Trophoblast cell (in vitro differentiated cells and primary cell): ENCODE measurements at places on chromosomes 16 and 17.
A peak's percentile ranks its signal among the peaks of the same experiment; 100 is the strongest.

DNA sequence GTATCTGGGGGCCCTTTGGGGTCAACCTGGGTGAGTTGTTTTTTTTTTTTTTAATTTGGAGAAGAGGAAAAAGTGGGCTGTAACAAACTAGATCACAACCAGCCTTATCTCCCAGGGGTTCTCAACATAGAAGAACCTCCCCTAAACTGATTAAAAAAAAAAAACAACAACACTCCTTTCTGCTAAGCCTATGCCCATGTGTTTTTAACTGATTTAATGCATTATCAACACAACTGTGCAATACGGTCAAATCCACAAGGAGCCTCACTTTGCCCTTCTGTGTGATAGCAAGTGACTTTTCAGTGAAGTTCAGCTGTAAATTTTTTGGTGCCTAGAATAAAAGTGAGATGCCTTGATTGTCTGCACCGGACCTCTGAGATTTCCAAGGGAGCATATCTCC is 646 bp downstream of the MYH11 start:
- DNase-seq, result no peak

- no peak for DNase-seq
These were observed 647 bp downstream of the FBXL20 start for GRCh38 chr17:39400547-39401411.

GRCh38 chr17:42233994-42234393 is 39.7 kb upstream of the GHDC start:
- DNase-seq, result peak; percentile 65

GRCh38 chr17:7027335-7027734 is 4.5 kb downstream of the BCL6B start:
- no peak for DNase-seq

DNA sequence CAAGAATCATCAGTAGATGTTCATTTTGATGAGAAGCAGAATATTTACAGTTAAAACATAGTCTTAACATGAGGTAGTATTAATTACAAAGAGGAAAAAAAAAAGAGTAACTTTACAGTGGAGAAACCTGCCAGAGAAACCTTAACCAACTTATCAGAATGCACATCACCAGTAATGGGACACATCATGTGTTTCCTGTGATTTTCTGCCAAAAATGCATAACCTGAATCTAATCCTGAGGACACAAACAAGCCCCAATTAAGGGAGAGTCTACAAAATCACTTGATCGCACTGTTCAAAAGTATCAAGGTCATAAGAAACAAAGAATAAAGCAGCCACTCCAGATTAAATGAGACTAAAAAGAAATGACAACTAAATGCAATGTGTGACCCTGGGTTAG is 18.2 kb upstream of the QRICH2 start:
- no peak for DNase-seq

DNA sequence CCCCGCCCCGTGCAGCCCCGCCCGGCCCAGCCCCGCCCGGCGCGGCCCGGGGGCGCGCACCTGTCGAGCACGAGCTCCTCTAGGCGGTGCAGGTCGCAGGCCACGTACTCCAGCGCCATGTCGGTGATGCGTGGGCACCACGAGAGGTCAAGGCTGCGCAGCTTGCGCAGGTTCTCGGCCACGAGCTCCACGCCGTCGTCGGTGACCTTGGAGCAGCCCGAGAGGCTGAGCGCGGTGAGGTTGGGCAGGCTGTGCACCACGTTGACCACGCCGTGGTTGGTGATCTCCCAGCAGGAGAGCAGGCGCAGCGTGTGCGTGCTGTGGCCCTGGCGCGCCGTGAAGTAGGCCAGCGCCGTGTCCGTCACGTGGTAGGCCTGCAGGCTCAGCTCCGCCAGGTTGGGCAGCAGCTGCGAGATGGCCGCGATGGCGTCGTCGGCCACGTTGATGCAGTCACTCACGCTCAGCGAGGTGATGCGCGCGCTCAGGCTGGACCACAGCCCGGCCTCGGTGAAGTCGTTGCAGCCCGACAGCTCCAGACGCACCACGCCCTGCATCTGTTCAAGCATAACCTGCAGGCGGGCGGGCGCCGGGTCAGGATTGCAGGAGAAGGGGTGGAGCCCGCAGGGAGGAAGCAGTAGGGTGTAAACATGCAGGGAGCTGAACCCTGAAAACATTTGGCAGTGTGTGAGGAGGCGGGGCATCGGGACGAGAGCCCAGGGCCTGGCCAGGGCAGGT is 5.3 kb upstream of the WDR24 start:
- peak; percentile 44 for DNase-seq

DNA sequence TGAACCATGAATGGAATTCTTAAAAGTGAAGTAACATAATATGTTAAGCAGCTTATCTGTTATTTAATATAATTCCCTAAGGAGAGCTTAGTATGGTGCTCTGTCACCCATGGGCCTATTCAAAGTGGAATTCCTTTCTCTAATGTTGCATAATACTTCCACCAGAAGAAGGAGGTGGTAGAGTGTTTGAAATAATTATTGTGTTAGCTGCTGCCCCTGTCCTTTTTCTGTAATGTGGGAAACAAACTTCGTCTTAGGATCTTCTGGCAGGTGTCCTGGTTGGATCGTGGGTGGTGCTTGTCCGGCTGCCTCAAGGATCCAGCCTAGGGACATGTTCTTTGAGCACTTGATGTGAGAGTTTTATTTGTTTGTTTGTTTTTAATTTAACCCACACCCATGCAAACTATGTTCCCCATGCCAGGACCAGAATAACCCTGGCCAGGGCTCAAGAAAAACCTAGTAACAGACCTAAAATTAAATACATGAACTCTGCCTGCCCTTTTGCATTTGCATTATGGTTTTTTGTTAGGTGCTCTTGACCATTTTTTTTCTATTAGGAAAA is 46.1 kb downstream of the ZNRF1 start:
- DNase-seq, result no peak

- DNase-seq, result peak; percentile 86
These were observed 10.3 kb upstream of the MSL1 start for GRCh38 chr17:40111221-40112128.

DNA sequence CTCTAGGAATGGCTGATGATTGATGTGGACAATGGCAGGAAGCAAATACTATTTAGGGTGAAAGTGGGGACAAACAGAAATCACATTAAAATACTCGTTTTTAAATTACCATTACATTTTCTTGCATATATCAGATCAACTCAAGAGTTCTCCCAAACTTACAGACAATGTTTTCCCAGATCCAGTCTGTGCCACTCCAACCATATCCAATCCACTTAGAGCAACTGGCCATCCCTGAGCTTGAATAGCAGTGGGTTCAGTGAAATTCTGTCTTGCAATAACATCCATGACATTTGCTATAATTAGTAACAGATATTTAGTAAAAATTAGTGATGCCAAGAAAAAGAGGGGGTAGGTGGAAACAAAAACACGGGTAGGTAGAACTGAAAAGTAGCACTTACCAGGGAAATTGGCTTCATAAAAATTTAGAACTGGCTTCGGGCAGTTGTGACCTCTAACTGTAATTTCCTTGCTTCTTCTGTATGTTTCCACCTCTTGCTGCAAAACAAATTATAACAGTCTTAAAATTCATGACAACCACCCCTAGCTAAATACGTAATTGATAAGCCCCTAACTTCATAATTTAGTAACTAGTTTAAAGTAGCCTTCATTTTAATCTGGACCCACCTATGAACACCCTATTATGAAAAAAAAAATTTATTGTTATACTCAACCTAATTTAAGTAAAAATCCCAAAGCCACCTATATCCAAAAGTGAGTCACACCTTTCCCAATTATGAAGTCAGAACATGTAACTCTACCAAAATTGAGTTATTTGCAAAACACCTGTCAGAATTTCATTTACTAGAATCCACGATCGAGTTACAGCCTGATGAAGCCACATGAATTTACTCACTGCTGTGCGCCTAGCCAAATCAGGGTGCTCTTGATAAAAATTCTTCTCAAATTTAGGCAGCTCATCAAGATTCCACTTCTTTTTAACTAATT is 2.0 kb downstream of the DDX5 start:
- DNase-seq, result peak; percentile 36

DNA sequence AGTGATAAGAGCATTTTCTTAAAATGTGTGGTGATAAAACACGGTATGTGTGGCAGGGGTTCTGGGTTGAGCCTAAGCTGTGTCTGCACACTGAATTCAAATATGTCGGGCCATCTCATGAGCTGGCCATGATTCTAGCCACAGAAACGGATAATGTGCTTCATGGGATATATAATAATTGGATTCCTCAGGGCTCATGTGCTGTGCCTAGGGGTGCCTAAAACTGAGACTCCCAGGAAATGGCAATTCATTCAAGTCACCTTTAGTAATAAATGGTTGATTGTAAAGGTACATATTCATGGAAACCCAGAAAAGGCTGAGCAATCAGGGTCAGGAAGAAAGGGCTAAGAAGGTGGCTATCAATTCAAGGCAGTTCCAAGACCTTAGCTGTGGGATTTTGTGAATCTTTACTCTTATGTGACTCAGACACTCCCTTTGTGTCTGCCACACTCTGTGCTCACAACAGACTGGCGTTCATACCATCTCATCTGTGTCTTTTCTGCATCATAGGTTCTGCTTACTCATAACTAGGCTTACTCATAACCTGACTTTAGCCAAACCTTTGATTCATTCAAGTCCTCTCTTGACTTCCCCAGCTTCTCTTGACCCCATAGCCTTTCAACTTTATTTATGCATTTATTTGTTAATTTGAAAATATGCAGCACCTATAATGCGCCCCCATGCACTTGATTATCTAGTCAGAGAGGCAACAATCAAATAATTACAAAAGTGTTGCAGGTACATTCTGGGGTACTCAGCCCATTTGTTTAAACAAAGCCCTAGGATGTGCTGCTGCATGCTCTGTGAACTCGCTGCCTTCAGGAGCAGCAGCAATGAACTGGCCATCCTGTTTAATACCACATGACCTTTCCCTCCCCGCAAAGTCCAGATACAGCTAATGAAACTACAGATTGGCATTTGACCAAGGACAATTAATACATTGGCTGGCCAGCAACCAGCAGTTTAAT is 28.4 kb upstream of the MED13 start:
- DNase-seq, result peak; percentile 64

GRCh38 chr16:21083729-21084268 is 66.8 kb downstream of the DNAH3 start:
- peak; percentile 52 for DNase-seq

GRCh38 chr17:32876417-32877163 is at the start of gene MYO1D:
MYO1D (minus strand) TSS chr17:32877124; CDS start chr17:32876872, 252 bp downstream.
- peak; percentile 78 for DNase-seq

DNA sequence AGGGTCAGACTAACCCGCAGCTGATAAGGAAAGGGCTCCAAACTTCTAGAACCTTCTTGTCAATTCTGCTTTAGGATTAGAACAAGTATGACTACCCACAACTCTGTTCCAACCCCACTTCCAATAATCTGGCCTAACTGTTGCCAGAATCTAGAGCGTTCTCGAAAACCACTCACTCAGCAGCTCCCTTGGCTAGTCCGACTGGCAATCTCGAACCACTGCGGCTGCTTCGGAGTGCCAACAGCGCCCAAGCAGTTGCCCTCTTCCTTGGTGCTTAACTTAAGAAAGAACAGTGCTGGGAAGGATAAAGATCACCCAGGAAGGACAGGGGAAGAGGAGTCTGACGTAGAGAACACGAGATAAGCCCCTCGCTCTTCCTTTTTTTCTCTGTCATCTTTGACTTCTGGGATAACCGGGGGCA is 818 bp downstream of the DNAJC7 start:
- no peak for DNase-seq

DNA sequence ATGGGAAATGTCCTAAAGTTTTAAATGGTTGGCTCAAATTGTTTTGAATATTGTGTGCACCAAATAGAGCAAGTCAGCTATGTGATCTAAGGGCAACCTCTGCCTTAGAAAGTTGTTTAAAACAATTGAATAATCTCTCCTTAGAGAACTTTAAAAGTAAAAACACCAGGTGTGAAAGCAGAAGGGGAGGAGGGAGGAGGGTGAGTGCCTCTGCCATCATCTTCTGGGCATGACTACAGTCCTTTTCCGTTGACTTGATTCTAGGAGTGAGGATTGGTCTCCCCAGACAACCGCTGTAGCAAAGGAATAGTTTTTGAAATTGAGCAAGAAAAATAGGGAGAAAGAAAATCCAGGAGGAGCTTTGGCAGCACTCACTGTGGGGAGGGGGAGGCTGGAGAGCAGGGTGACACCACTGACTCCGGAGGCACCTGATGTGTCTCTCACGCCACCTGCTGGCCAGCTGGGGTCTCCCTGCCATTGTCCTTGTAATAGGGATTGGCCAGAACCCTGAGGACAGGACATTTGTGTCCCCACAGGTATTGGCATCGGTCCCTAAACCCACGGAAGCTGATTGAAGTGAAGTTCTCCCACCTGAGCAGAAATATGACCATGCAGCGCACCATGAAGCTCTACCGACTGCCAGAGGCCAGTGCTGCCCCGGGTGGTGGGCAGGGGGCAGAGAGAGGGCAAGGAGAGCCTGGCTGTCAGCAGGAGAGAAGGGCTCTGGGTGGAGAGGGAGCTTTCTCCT is 33.3 kb downstream of the PLCD3 start:
- DNase-seq, result peak; percentile 91

GRCh38 chr16:85561248-85562092 is 51.7 kb upstream of the GSE1 start:
- DNase-seq, result peak; percentile 41

DNA sequence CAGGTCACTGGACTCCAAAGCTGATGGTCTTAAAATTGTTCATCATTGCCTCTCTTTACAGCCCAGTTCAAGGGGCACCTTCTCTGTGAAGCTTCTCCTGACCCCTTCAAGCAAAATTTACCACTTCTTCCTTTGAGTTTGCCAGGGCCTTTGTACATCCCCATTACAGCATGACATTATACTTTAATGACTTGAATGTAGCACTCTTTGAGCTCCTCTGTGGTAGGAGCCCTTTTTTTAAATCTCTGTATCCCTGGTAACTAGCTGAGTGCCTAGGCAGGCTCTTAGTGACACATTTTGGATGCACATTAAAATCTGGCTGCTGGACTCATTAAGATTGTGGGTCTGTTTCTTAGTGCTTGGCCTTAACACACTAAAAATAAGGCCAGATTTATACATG is 412.1 kb downstream of the CA10 start:
- no peak for DNase-seq

DNA sequence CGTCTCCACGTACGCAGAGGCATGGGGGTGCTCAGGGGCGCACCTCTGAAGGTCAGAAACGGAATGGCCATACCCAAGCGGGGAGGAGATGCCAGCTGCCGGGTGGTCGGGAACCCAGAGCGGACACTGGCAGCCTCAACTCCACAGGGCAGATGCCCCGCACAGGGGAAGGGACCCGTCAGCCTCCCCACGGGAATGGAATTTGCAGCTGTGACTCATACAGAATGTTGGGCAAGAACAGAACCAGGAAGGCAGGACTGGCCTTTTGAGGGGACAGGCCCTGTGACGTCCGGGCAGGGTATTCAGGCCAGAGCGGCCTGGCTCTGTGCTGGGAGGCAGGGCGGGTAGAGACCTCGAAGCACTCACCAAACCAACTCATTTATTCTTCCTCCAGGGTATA is 7.5 kb downstream of the TK1 start:
- peak; percentile 90 for DNase-seq

GRCh38 chr16:88783391-88784073 is 1.5 kb downstream of the PIEZO1 start:
- no peak for DNase-seq

GRCh38 chr17:35716897-35717465 is 14.5 kb upstream of the RASL10B start:
- DNase-seq, result no peak

- DNase-seq, result peak; percentile 25
These were observed 72.0 kb upstream of the KSR1 start for GRCh38 chr17:27384261-27384701.

- DNase-seq, result peak; percentile 80
These were observed 12.7 kb downstream of the SLC5A11 start for GRCh38 chr16:24858219-24859041.
